ENCODE measurements at places on chromosomes 2 and 18.

DNA sequence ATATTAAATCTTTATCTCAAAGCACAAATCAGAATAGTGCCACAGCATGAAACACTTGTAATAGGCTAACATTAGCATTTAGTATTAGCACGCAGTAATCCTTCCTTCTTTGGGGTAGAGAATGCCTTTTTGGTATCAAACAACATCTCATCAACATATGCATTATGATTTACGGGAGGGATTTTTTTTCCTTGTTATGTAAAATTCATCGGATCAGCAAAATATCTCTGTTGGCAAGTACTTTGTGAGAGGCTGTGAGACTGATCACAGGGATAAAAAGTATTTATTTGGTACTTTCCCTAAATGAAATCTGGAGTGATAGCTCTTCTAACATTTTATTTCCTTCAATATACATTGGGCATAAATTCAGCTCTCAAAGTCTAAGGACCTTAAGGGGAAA, 68.4 kb upstream of the TMEM178A start:
- DNase-seq, result no peak

GRCh38 chr2:32663864-32664263, 36.0 kb downstream of the TTC27 start:
- DNase-seq, result no peak

- no peak for DNase-seq
Measured at GRCh38 chr2:70656421-70657010, 102.9 kb upstream of the TGFA start.

- DNase-seq, result no peak
Measured at GRCh38 chr2:221203125-221203524, 369.0 kb downstream of the EPHA4 start.

DNA sequence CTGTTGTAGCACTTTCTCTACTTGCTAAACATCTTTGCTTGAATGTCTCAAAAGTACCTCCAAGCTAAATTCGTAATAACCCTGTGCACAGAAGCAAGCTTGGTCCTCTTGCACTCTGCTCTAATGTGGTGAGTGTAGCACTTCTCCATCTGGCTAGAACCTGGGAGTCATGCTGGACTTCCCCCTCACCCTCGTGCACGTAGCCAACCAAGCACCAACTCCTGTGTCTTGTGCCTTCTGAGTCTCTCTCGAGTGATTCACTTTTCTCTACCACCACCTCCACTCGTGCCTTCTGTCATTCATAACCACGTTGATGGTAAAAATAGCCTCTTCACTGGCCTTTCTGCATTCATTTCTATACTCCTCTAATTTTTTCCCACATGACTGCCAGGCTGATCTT, 91.9 kb upstream of the KCNE4 start:
- no peak for DNase-seq

GRCh38 chr18:46688853-46689525, 32.0 kb upstream of the LOXHD1 start:
- no peak for DNase-seq

DNA sequence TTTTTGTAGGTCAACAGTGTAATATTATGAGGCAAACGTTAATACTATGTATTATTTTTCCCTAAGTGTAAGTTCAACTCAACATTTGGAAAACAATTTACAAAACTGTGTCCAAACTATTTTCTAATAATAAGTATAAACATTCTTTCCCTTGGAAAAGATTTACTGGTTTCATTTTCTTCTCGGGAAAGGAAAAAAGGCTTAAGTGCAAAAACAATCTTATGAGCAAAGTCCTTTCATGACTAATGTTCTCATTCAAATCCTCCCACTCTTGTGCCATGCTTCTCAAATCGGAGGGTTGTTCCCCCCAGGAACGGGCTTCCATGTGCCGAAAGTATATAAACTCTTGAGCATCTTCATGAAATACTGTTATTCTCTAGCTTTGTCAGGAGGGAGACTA, 19.8 kb upstream of the L3MBTL4 start:
- no peak for DNase-seq

DNA sequence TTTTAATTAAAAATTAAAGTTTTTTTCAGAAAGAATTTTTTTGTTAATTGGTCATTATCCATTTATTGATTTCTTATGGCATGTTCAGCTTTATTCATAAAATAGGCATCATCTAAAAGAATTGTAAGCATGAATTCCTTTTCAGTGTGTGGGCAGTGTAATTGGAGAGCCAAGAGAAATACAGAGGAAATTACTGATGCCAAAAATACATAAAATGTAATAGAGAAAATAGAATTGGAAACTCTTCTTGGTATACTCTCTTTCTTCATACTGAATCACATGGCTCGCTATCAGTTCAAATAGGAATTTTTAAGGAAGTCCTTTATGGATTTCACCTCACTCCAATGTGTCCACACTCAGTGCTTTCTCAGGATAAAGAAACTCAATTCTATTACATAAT, 663.6 kb upstream of the NRXN1 start:
- no peak for DNase-seq
